ENCODE measurements at places on chromosomes 7 and 10.

DNA sequence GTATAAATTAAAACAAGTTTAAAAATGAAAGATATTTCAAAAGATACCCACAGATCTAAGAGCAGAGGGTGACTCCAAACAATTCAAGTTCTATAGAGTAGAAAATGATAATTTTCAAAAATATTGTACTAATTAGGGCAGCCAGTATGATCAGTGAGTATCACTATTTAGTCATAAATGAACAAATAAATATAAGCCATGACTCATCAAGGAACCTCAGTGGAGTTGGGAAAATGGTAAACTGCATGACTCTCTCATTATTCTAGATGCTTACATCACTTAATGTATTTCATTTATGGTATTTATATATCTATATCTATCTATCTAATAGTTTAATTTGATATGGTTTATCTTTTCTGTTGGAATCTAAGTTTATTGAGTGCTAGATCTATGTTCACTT is 94.3 kb downstream of the THSD7A start:
- no peak for DNase-seq

- no peak for DNase-seq
These were observed 100.8 kb downstream of the CUBN start for GRCh38 chr10:17028798-17029197.

DNA sequence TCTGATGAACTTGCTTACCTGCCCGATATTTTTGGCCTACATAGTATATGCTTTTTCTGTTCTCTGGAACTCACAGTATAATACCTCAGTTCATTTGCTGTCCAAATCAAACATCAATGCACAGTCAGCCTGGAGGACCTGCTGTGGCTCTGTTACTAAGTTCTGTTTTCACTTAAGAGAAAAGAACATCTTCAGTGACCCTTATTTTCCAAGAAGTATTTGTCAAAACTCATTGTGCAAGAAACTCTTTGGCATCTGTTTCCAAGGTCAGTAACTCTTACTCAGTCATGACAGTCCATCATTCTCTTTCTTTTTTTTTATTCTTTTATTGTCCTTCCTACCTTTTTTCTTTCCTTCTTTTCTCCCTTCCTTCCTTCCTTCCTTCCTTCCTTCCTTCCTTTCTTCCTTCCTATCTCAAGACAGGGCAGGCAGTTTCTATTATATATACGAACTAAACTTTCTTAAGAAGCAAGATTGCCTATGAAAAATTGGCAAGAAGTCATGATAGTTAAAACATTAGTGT is 37.8 kb upstream of the SEM1 start:
- no peak for DNase-seq

DNA sequence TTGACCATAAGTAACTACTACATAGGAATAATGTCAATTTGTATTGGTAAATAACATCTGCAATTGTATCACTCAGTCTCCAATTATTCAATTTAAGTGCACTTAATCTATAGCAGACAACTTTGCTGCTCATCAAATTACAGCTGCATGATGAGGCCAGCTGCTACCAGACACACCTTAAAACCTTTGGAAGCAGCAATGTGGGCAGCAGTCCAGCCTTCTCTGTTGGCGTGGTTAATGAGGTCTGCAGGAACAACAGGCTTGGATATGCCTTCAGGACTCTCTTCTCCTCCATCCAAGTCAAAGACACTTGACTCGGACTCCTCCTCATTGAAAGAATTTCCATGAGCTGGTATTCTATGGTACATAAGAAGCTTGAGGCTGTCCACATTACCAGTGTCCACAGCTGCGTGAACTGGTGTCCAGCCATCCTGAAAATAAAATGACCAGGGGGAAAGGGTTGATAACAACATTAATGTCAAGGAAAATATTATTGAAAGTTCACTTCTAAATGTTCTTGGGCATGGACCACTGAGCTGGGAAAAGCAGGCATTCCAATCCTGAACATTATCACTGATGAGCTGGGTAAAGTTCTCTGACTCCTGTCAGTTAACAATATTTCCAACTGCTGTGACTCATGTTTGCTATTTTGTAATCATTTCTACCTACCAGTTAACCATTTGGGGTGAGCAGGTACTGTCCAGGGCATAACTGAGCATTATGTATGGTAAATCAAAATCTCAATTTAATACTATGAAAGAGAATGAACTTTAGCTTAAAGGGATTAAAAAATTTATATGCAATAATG is 95.7 kb downstream of the CTTNBP2 start:
- no peak for DNase-seq

GRCh38 chr7:117667456-117667855 is 187.6 kb downstream of the CFTR start:
- no peak for DNase-seq

DNA sequence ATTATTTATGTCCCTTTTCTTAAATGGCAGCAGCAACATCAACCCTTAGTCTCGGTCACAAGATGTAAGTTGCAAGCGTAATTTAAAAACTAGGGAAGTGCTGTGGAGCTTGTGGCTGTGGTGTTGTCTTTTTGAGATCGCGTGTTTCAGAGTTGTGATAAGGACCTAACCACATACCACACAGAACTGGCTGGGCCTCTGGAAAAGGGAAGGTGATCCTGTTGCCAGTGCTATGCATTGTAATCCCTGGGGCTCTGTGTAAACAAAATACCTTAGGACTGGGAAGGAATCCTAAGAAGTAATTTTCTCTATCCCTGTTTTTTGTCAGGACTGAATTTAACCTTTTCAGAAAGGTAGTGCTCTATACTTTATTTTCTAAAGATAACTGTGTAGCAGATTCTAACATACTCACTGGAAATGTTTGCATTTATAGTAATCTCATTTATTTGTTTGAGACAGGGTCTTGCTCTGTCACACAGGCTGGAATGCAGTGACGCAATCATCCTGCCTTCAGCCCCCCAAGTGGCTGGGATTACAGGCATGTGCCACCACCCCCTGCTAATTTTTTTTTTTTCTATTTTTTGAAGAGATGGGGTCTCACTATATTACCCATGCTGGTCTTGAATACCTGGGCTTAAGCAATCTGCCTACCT is 60.4 kb downstream of the INPP5F start:
- no peak for DNase-seq

- no peak for DNase-seq
These were observed 130.0 kb downstream of the TES start for GRCh38 chr7:116340201-116340847.

- no peak for DNase-seq
These were observed 43.2 kb upstream of the NRP1 start for GRCh38 chr10:33377658-33378025.

DNA sequence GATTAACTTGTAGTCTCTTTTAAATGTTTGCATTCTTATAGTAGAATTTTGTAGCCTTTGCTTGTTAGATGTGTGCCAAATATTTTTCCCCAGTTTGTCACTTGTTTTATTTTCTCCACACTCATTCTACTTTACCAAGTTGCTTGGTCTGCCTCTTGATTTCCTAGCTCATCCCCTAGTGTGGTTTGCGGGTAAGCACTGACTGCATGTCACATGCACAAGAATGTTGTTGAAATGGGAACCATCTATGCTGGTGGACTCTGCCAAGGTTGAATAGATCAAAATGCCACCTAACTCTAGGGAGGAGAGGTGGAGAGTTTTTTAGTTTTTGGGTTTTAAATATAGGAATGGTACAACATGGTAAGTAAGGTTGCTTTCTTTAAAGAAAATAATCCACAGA is 47.6 kb downstream of the FZD1 start:
- no peak for DNase-seq
